ENCODE measurements at places on chromosomes 5 and 9.
A peak's percentile ranks its signal among the peaks of the same experiment; 100 is the strongest.

DNA sequence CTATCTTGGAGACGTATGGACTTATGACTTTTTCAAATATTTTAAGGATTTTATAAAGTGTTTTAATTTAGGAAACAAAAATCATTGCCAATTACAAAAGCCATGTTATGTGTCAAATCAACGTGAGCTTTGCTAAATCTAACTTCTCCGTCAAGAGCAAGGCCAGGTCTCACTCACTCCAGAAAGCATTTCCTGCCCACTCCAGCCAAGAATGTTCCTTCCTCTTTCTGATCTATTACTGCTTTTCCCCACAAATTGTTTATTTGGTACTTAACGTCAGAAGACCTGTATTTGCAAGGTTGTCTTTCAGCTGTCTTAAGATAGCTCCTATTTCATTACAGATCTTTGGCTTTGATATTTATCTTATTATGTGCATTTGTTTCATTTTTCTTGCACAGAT, 193.5 kb upstream of the HAPLN1 start:
- no peak for DNase-seq

GRCh38 chr9:84919440-84919839, 249.9 kb downstream of the NTRK2 start:
- DNase-seq: no peak

- DNase-seq: no peak
Observed at GRCh38 chr5:173720286-173720952, 104.0 kb upstream of the BOD1 start.

- no peak for DNase-seq
Observed at GRCh38 chr9:79569814-79570447, 1.8 kb upstream of the TLE4 start.

DNA sequence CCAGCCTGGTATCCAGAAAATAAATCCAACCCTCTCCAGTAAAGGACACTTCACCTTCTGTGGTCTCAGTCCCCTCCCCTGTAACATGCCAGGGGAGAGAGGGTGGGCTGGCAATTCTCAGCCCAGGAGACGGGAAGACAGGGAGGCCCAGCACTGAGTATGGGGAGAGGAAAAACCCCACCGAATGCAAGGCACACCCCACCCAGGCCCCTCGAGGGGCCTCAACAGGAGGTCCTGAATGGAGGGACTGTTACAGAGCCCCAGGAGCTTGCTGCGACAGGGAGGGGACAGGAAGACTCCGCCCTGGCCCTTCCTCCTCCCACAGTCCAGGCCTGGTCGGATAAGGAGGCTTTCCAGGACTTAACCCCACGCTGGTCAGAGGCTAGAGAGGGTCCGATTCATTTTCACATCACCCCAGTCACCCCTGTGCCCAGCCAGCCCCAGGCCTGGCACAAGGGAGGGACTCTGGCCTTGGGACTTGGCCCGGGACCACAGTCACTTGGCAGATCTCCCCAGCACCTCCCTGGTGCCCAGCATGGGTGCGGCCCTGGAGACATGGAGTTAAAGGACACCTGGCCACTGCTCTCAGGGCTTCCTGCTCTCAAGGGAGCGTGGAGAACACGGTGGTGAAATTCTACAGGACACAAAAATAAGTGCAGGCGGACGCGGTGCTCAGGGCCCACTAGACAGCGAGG, 44.9 kb upstream of the STXBP1 start:
- DNase-seq: no peak

- no peak for DNase-seq
Observed at GRCh38 chr9:87850391-87850790, 32.3 kb upstream of the SPATA31E1 start.

- DNase-seq: no peak
Observed at GRCh38 chr5:56301069-56301468, 67.9 kb upstream of the ANKRD55 start.

- DNase-seq: peak; percentile 13
Observed at GRCh38 chr5:94577466-94578245, 40.7 kb downstream of the KIAA0825 start.

DNA sequence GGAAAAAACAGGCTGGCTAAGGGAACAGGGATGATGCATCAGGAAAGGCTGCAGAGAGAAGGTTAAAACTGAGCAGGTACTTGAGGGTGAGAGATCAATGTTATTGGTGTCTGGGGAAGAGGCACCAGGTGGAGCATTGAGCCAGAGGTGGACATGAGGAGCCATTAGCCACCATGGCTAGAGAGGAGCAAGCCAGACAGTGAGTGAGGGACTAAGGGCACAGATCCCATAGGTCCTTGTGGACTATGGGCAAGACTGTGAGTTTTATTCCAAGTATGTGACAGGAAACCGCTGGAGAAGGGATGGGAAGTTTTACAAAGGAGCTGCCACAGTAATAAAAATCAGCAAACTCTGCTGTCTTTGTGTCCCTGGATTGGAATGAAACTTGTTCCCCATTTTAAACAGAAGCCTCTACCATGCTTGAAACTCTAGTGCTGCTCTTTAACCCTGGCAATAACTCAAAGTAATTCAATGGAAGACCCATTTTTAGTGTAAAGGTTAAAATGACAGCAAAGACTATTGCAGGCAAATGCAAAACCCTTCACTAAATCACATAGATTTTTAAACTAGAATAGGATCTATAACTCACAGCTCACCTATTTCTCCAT, 349.8 kb downstream of the ENC1 start:
- DNase-seq: no peak

GRCh38 chr5:176144508-176144907, 93.7 kb upstream of the SIMC1 start:
- DNase-seq: no peak

DNA sequence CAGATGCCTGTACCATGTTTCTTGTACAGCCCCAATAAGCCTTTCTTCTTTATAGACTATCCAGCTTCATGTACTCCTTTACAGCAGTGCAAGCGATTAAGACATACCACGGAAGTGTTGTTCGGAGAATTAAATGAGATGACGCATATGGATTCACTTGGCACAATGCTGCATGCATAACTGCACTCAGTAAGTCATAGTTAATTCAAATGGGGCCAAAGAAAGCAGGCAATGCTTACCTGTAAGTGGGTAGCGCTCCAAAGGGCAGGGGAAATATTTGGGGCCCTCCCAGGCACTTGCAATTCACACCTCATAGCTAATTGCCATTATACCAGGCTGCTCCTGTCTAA, 7.7 kb upstream of the ADRA1B start:
- no peak for DNase-seq

- DNase-seq: no peak
Observed at GRCh38 chr9:79542735-79543620, 28.8 kb upstream of the TLE4 start.

DNA sequence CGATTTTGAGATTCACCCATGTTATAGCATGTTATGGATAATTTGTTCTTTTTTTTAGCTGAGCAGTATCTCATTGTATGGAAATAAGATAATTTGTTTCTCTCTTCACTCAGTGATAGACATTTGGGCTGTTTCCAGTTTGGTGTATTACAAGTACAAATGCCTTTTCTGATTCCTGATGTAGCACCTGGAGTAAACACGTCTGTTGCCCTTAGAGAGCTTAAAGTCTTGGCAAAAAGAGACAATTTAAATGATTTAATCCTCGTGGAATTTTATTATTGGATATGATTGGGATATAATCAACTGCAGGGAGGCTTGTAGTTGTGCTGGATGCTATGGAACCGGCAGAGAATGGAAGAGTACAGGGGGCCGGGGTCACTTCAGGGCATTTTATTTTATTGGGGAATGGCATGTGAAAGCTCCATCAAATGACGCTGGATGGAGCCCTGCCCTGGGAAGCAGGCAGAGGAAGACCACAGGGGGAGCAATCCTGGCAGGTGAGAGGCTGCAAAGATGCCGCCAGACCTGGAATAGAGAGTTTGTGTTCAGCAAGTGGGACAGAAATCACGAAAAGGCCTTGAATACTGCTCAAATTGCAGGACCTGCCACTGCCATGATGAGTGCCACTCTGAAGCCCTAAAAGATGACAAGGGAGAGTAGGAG, 31.0 kb upstream of the TGFBI start:
- DNase-seq: no peak

- no peak for DNase-seq
Observed at GRCh38 chr5:171748720-171749119, 36.9 kb upstream of the SMIM23 start.

GRCh38 chr5:149062371-149063016, 368 bp downstream of the SH3TC2 start:
- DNase-seq: no peak

- DNase-seq: no peak
Observed at GRCh38 chr9:82105729-82106128, 117.2 kb downstream of the SPATA31D1 start.

- no peak for DNase-seq
Observed at GRCh38 chr5:147963948-147964693, 57.8 kb upstream of the C5orf46 start.

GRCh38 chr5:153793699-153794098, 245.0 kb downstream of the FAM114A2 start:
- no peak for DNase-seq

- no peak for DNase-seq
Observed at GRCh38 chr9:69036309-69036708, 757 bp downstream of the FXN start.

DNA sequence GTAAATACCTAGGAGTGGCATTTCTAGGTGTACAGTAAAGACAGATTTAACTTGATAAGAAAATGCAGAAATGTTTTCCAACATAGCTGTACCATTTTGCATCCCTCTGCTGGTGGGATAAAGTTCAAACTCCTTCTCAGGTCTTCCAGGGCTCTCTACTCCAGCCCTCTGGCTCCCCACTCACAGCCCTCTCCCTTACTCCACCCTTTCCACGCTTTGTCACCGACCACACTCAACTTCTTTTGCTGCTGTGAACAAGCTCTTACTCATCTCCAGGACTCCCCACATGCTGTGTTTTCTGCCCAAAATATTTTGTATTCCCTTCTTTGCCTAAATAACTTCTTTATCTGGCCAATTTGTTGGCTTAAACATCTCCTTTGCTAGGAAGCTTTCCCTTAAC, 90.6 kb upstream of the OSMR start:
- DNase-seq: no peak

DNA sequence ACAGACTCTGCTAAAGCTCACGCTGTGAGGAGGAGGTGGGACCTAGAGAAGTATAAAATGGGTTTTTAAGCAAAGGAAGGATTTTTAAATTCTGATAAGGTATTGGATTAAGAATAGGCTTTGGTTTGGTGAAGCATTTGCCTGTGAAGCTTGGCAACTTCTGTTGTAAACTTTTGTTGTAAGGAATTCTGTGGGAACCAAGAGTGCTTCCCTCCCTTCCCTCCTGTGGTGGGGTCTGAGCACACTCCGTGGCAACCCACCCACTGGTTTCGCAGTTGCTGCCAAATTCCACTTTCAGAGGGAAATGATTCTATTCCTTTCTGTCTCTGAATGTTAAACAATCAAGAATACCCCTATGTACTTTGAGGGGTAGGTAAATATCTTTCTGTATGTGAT, 28.6 kb upstream of the GTF2H2C start:
- no peak for DNase-seq

DNA sequence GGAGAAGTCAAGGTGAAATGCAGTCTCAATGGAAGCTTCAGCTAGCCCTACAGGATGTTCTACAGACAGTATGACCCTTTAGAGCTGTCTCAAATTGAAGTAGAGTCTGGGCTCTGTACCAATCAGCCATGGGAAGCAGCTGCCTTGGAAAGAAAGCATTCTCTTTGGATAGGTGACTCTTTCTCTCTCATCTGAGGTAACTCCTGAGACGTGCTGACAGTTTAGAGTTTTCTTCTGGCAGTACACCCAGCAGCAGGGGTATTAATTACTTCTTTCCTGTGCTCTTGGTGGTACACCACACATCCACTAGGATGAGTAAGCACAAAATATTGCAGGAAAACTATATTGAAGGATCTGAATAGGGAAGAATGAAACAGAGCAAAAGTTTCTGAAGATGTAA, 329.6 kb upstream of the RGMB start:
- DNase-seq: no peak

DNA sequence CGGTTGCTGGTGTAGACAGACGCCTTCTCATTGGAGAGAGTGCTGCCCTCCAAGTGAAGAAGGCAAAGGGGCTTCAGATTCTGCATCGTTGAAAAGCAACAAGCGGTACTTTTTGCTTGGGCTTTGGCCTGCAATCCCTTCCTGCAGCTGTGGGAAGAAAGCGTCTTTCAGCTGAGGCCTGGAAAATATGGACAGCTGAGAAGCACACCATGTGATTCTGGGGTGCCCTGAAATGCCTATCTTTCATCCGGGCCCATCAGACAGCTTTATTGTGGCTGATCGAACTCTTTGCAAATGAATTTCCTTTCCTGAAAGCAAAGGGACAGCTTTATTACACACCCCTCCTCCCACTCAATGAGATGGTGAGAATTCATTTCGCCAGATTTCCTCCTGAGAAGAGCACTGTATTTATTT, 74.0 kb downstream of the NSG2 start:
- no peak for DNase-seq

GRCh38 chr5:113271745-113272454, 162.9 kb downstream of the TSSK1B start:
- no peak for DNase-seq

- no peak for DNase-seq
Observed at GRCh38 chr5:68303038-68303738, 87.6 kb downstream of the PIK3R1 start.

GRCh38 chr9:120914953-120915352, 11.6 kb downstream of the TRAF1 start:
- DNase-seq: no peak

DNA sequence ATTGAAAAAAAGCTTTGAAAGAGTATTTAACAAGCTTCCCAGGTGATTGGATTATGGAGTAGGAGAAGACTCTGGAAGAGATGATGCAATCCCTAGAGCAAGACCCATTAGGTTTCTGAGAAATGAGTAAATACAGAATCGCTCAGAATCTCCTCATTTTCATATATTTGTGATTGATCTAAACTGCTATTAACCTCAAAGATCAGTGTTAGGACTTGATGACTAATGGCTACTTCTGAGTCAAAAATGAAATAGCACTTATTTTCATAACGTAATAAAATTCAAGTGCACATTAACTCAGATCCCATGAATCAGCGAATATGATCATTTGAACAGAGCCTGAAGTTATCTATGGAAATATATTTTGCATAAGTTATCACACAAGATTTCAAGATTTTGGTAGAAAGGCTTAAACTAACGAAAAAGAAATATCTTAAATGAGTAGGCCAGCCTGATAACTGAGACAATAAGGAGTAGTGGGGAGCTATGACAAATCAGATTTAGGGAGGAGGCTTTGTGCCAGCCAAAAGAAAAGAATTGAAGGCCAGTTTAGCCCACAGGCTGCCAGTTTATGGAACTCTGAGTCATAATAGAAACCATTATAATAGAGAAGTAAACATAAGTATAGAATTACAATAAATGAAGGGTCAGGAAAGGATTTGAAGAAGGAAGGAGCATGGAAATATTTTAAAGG, 106.7 kb upstream of the OSMR start:
- no peak for DNase-seq

DNA sequence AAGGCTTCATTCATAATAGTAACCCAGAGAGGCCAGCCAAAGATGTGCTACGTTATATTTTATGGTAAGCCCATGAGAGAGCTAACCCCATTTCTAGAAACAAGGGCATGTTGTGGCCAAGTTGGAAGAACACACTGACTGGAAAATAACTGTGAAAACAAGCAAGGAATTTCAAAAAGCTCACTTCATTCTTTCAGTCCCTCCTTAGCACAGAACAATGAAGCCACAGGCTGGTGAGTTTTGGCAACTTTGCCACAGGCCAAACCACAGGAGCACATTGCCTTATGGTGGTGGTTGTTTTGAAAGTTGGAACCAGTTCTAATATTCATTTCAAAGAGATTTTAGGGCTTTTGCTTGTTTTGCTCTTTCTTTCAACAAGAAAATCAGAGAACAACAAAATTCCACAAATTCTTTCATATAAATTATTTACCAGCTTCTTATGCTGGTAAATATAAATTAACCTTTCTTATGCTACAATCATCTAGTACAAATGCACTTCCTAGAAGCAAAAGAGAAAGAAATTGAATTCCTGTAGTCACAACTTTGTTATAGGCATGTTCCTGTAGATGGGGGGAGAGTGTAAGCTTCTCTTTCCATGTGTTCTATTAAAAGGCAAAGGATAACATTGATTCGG, 225.4 kb upstream of the RFX3 start:
- no peak for DNase-seq

Data from activated T-helper 1 cell treated with anti-CD3 and anti-CD28 coated beads, Interleukin-12 subunit alpha, Interleukin-12 subunit beta, Interleukin-2, Interleukin-4 antibody, amounts not matched to agents 30 ng/mL and 10 ng/mL and 1 ng/mL, durations not matched to agents 14 hours and 24 hours and 36 hours (primary cell).